ENCODE measurements at places on chromosomes 2 and 18. TPM values are rescaled to one million over a fixed set of nuclear protein-coding genes. Genes with fewer than 3 reads are reported as not detected.

Gene SLC5A7
- not detected for polyA plus RNA-seq

DNA sequence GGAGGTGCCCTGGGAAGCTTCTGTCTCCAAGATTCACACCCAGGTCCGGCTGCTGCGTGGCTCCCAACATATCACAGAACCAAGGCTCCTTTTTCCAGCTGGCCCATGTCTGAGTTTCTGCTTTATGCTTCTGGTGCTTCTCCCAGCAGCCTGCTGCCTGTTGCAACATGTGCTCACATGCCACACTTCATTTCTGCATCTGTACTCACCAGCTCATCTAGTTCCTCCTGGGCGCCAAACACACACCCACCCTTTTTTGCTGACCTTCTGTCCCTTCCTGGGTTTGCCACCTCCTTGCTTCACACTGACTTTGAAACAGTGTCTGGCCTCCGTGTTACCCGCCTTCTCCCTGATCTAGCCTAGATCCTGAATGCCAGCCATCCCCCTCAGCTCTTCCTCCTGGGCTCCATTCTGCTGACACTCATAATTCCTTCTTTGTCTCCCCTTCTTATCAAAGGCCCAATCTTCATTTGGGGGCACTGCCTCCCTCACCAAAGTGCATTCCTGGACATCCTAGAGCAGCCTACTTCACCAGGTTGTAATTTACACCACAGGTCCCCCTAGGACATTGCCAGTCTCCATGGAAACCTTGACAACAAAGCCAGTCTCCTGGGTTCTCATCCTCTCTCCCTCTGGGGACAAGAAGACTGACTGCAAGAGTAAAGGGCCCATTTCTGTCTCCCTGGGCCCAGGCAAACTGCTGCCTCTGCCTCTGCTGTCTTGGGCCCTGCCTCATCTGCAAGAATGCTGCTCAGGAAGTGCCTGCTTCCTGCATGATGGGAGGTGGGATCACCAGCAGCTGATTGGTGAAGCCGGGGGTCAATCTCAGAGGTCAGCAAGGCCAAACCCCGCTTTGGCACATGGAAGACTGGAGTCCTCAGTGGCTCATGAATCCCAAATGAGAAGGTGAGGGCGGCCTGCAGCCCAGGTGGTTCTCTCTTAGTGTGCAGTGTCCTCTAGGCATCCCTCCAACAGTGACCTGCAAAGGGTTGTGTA is 13.9 kb upstream of the PROM2 start:
- no peak for DNase-seq

- no peak for DNase-seq
These were observed 66.5 kb downstream of the DOCK10 start for GRCh38 chr2:224975761-224976160.

DNA sequence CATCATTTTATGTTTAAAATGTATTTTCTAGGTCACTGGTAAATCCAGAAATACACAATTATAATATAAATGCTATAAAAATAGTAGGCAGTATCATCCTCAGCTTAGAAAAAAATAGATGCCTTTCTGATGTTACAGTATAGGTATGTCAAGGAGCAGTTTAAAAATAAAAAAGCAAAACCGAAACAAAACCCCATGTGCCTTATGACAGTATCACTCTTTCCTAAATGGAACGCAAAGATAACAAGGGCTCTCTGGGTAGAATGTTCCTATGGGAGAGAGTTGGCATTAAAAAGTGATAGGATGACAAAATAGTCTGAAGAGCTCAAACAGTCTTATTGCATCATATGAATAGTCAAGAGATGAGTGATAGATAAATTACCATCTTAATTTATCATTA is 172.1 kb downstream of the DSC3 start:
- DNase-seq, result no peak

DNA sequence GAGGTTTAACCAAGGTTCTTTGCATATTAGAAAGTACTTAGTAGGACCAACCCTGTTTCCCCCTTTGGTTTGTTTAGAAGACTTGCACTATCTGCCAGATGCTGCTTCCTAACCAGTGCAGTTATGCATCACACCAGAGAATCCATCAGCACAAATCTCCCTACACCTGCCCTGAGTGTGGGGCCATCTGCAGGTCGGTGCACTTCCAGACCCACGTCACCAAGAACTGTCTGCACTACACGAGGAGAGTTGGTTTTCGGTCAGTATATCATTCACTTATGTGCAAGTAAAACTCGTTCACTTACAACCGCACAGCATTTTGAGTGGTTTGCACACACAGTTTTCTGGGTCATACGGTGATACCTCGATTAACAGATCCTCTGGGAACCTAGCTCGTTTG is 69.7 kb downstream of the ZNF532 start:
- no peak for DNase-seq

GRCh38 chr2:147639386-147639785 is 205.4 kb upstream of the ACVR2A start:
- DNase-seq, result no peak

- no peak for DNase-seq
These were observed 335.9 kb downstream of the DLGAP1 start for GRCh38 chr18:4119127-4119648.

Measured in BJ (cell line).